ENCODE measurements at places on chromosomes 7 and 10. TPM values are rescaled to one million over a fixed set of nuclear protein-coding genes. Genes with fewer than 3 reads are reported as not detected.

GRCh38 chr7:76395965-76396726 lies 13.4 kb downstream of the SSC4D start:
- DNase-seq, result no peak

- DNase-seq, result no peak
These were observed 37.3 kb upstream of the TMEM248 start for GRCh38 chr7:66883716-66884115.

DNA sequence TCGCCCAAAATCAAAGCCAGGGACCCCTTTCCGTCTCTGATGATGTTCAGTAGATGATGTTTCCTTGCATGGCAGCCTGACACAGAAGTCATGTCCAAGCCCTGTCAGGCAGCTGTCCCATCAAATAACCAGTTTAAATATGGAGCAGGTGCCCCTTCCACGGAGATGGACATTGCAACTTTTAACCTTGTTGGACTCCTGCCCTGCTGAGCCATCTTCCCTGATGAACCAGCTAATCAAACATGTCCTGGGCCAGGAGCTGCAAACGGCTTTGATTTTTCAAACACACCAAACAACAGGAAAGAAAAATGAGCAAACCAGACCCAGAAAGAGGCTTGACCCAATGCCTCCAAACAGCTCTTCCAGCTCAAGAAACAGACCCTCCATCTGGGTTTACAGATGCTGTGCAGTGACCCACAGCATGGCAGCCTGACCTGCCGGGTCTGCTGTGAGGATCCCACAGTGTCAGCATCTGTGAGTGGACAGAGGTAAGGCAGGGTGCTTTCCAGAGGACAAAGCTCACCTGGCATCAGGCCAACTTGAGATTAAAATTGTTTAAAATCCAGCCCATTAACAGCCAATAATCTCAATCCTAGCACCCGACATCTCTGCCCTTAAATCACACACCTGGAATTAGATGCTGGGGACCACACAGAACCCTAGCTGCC lies 372.6 kb downstream of the GRID1 start:
- DNase-seq, result no peak

DNA sequence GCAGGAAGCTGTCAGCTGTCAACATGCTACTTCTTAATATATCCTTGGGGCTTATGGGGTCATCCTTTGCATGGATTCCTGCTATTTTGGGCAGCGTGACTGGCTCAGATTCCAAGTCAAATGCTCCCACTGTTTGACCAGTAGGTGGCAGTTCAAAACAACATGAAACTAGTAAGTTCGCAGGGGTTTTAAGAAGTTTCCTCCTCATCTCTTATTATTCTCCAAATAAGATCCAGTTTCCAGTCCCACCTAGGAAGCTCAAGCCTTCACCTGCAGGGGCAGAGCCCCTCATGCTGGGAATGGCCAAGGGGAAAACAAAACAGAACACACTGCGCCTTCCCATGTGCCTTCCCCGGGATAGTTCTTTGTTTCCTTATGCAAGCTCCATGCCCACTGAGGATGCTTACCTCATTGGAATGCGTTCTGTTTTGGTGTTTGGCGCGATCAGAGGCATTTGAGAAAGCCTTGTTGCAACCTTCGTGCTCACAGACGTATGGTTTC lies 259.8 kb downstream of the GLI3 start:
- peak; percentile 32 for DNase-seq

DNA sequence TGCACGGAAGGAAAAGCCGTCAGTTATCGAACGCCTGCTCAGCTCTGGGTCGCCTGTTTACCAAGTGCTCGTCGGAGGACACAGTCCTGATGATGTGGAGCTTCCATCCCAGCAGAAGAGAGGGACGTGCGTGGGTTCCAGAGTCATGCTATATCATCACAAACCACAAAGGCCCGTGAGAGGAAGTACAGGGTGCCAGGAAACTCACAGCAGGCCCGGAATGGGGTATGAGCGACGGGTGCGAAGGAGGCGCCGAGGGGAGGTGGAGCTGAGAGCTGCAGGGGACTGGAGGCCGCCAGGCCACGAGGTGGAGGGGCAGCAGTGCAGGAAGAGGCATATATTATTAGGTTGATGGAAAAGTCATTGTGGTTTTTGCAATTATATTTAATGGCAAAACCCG lies 102.5 kb downstream of the ACTR3B start:
- no peak for DNase-seq

CTNNA3 gene
- total RNA-seq, result not detected

RET gene
- total RNA-seq, result not detected
